ENCODE measurements at places on chromosomes 6 and 20.

GRCh38 chr6:88491266-88491880, 325.2 kb upstream of the CNR1 start:
- no peaks in the 10 kb centered on the region for H3K36me3 ChIP-seq
- H3K4me3 ChIP-seq: no peak overlapping the region
- H3K27me3 ChIP-seq: no peaks in the 10 kb centered on the region

DNA sequence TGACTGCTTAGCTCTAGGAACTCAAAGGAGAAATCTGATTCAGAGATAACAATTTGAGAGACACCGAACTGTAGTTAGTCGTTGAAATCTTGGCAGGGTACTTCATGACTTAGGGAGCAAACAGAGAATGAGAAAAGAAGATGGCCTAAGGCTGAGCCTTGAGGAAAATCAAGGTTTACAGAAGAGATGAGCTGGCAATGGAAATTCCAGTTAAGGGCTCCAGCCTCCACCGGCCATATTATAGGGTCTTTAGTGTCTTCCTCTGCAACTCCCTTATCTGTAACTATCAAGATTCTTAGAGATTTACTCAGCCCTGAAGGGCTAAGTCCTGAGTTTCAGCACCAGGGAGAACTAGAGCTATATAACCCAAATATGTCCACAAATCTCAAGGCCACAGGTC, 26.6 kb downstream of the KCNK17 start:
- no peak overlapping the region for H3K27ac ChIP-seq
- H3K4me3 ChIP-seq: no peak overlapping the region
- no peaks in the 10 kb centered on the region for H3K27me3 ChIP-seq
- no peaks in the 10 kb centered on the region for H3K36me3 ChIP-seq
- DNase-seq: no peak

DNA sequence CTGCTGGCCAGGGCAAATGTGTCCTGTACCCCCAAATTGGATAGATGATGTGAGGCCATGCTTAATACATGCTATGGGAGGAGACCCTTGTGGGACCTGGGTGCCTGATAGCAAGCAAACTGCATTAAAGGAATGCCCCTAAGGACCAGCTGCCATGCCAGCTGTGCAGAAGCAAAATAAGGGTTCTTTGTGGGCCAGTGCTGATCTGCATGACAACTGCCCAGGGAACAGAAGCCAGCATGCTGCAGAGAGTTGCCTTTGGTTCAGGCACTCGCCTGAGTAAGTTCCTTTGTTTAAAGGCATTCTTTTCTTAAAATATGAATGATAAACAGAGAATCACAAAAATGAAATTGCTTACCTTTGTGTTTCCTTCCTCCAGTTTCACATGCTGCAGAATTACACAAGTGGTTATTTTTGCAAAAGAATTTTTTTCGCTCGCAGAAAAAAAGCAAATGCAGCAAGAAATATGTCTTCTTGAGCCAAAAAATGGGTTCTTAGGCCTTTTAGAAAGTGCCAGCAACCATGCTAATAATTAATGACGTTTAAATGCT, 6.9 kb upstream of the SYNDIG1 start:
- peaks cover 26% of the 10 kb centered on the region for H3K27me3 ChIP-seq
- no peak overlapping the region for H3K4me3 ChIP-seq
- peaks cover 4% of the 10 kb centered on the region for H3K4me1 ChIP-seq
- no peaks in the 10 kb centered on the region for H3K36me3 ChIP-seq
- DNase-seq: no peak

- H3K27ac ChIP-seq: no peak overlapping the region
- DNase-seq: no peak
- H3K4me1 ChIP-seq: no peaks in the 10 kb centered on the region
- no peak overlapping the region for H3K4me3 ChIP-seq
These were observed 88.3 kb downstream of the CD24 start for GRCh38 chr6:106886081-106886843.

- H3K4me3 ChIP-seq: no peak overlapping the region
- no peak overlapping the region for H3K27ac ChIP-seq
- H3K4me1 ChIP-seq: no peaks in the 10 kb centered on the region
- H3K36me3 ChIP-seq: no peaks in the 10 kb centered on the region
- H3K27me3 ChIP-seq: no peaks in the 10 kb centered on the region
These were observed 145.3 kb downstream of the AIG1 start for GRCh38 chr6:143205991-143206390.
